ENCODE measurements at places on chromosomes 12 and 14. TPM values are rescaled to one million over a fixed set of nuclear protein-coding genes. Genes with fewer than 3 reads are reported as not detected.

DNA sequence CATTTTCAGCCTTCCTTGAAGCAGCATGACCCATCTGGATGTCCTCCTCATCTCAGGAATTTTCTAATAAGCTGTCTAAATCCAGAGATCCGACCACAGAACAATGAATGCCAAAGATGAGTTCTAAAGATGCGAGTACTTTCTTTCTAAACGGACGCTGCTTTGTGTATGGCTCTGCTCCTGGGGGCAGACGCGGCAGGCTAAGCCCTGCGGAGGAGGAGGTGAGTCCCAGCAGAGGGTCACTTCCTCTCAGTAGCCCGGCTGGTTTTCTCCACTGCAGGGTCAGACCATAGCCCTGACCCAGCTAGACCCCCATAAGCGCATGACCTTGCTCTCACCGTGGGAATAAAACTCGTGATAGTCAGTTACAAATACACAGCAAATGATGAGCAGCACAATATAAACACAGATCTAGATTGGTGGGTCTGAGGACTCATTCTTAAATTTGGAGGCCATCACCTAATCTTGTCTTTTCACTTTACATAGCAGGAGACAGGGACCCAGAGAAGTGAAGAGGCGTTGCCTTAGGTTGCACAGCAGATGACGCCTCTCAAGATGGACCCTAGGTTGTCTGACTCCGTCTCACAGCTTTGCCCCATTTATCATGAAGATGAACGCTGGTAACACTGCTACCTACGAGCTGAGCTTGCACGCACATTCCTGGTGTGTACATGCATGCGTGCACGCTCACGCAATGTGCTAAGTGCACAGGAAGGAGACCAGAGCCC lies 16.6 kb downstream of the SSH1 start:
- no peak for ATAC-seq

GRCh38 chr14:68633131-68633991 lies 159.5 kb downstream of the ZFP36L1 start:
- ATAC-seq, result peak; percentile 42

Gene OR10G3
- total RNA-seq, result not detected

Gene MAGOHB
- 24.1 TPM for total RNA-seq

DNA sequence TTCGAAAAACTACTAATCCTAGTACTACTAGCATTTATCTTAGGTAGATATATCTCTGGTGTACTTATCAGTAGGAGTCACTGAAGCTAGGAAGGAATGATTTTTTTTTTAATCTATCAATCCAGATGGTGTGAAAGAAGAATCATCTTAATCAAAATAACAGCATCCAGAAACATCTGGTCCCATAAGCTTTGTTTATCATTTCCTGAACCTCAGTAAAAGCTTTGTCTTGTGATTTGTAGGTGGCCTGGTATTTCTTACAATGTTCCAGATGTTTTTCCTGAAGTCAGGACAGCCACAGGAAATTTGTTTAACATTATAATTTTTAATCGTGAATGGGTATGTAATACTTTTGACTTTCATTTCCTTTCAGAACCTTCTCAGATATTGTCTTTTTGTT lies 28.0 kb upstream of the LUM start:
- no peak for ATAC-seq

Gene IL22
- total RNA-seq, result not detected

Gene NRIP2
- 4.7 TPM for total RNA-seq

GRCh38 chr12:113867258-113867657 lies 98.9 kb downstream of the RBM19 start:
- ATAC-seq, result no peak

Gene OR4E2
- not detected for total RNA-seq

Gene CLEC2D
- total RNA-seq, result 2.0 TPM

- no peak for ATAC-seq
Measured at GRCh38 chr14:92409043-92409442, 86.1 kb downstream of the SLC24A4 start.

Gene CISTR
- total RNA-seq, result not detected

DNA sequence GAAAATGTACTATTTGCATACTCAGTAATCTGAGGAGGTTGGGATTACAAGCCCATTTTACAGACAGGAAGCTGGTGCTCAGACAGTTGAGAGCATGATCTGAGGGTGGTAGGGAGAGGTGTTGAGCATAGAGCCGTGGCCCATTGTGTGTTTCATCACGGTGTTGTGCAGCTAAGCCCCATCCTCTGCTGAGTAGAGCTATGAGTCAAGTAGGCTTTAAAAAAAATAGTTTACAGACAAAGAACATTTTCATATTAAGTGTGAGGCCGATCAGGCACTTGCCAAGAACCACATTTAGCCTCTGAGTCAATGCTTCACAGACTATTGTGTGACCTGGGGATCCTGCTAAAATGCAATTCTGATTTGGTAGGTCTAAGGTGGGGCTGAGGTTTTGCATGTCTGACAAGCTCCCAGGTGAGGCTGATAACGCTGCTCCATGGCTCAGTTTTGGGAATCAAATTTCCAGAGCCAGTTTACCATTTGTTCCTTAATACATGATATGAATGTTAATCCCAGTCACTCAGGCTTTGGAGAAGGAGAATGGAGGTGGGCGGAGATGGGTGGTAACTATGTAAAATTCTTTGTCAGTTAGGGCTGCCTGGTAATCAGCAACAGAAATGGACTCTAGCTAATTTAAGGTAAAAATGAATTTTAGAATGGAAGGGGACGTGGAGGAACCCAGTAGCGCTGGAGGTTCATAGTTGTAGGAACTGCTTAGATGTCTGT lies 22.2 kb downstream of the ZNF664 start:
- ATAC-seq, result peak; percentile 25

DNA sequence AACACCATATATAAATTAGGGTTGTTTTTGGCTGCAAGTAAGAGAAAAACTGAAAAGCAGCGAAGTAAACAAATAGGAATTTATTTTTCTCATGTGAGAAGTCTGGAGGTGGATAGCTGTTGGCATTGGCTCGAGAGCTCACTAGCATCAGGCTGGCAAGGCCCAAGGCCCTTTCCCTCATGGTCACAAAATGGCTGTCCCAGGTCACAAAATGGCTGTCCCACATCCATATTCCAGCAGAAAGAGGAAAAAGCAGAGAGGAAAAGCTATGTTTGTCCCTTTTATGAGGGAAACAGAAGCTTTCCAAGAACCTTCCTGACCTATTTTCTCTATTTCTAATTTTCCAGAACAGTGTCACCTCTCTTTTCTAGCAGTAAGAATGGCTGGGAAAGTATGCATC lies 7.5 kb downstream of the CCDC60 start:
- no peak for ATAC-seq

Gene JAG2
- 9.8 TPM for total RNA-seq

GRCh38 chr12:45435945-45436710 lies 220.2 kb downstream of the ANO6 start:
- ATAC-seq, result no peak

GRCh38 chr14:90624227-90624626 lies 192.0 kb downstream of the TTC7B start:
- ATAC-seq, result no peak

GRCh38 chr12:22971247-22971646 lies 346.3 kb downstream of the ETNK1 start:
- ATAC-seq, result no peak

DNA sequence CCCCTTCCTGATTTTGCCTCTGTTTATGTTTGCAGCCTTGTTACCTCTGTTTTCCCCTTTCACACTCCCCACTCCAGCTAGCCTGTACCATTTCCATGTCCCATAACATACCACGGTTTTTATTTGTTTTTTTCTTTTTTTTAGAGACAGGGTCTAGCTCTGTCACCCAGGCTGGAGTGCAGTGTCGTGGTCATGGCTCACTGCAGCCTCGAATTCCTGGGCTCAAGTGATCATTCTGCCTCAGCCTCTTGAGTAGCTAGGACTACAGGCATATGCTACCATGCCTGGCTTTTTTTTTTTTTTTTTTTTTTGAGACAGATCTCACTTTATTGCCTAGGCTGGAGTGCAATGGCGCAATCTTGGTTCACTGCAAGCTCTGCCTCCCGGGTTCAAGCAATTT lies 18.4 kb upstream of the SAMD4A start:
- no peak for ATAC-seq

All from motor neuron (in vitro differentiated cells).